ENCODE measurements at places on chromosomes 1 and 21. TPM values are rescaled to one million over a fixed set of nuclear protein-coding genes. Genes with fewer than 3 reads are reported as not detected.

Gene RIIAD1
- polyA plus RNA-seq: not detected

Gene GRIK3
- polyA plus RNA-seq: 0.31 TPM

Gene OVAAL
- polyA plus RNA-seq: not detected

Gene LCE6A
- not detected for polyA plus RNA-seq

Gene BSND
- 0.50 TPM for polyA plus RNA-seq

Gene ATPAF1
- 41.2 TPM for polyA plus RNA-seq

Gene GBP7
- not detected for polyA plus RNA-seq

Gene GSTM5
- polyA plus RNA-seq: 5.0 TPM

Gene C1orf87
- polyA plus RNA-seq: 0.21 TPM

Gene LCE2B
- polyA plus RNA-seq: not detected

Gene OR2L5
- not detected for polyA plus RNA-seq

Gene ANGPTL3
- 0.16 TPM for polyA plus RNA-seq
